ENCODE measurements at places on chromosomes 2 and 18.
A peak's percentile ranks its signal among the peaks of the same experiment; 100 is the strongest.

DNA sequence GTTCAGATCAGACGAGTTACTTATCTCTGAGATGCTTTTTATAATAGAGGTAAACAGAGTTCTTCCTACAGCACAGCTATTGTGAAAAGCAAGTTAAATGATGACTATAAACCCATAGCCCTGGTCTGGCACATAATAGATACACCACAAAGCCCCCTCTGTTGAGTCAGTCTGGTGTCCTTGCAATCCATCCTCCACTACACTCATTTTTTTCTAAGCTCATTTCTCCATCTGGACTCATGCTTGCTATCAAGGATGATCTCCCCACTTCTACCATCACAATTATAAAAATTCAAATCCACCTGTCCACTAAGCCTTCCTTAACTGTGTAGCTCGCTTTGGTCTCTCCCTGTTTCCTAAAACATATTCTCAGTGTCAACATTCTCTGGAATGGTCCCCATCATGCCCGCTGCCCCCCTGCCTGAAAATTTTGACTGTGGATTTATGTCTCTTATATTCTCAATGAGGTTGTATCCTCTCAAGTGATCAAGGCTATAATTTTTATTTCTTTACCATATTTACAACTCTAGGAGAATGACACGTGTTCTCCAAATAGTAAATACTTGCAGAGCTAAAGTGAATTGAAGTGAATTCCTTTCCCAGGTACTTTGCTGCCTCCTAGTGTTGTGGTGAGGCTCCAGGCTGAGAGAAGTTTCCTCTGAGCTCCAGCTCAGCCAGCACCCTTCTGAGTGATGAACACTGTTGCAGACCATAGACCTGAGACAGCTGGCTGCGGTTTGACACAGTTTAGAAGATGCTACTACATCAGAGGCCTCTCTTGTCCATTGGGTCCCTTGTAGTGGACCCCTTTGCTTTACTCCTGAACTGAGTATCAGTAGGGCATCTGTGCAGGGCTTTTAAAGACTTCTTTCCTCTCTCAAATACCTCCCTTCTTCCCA lies 108.7 kb downstream of the DPP10 start:
- DNase-seq, result peak; percentile 87

GRCh38 chr2:142531377-142531776 lies 346.1 kb upstream of the KYNU start:
- no peak for DNase-seq

GRCh38 chr2:7375901-7376300 lies 458.7 kb downstream of the RNF144A start:
- DNase-seq, result no peak

GRCh38 chr2:20115902-20116301 lies 64.5 kb upstream of the LAPTM4A start:
- no peak for DNase-seq

DNA sequence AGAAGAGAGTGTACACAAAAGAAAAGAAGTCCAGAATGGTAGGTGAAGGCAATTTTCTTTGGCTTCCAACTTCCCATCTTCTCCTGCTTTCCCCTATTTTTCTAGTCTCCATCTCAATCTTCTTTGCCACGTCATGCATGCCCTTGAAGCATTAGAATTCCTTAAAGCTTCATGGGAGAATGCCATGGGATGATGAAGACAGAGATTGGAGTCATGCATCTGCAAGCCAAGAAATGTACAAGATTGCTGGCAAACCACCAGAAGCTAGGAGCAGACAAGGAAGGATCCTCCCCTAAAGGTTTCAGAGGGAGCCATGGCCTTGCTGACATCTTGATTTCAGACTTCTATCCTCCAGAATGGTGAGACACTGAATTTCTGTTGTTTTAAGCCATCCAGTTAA lies 305.9 kb downstream of the HRH4 start:
- no peak for DNase-seq

DNA sequence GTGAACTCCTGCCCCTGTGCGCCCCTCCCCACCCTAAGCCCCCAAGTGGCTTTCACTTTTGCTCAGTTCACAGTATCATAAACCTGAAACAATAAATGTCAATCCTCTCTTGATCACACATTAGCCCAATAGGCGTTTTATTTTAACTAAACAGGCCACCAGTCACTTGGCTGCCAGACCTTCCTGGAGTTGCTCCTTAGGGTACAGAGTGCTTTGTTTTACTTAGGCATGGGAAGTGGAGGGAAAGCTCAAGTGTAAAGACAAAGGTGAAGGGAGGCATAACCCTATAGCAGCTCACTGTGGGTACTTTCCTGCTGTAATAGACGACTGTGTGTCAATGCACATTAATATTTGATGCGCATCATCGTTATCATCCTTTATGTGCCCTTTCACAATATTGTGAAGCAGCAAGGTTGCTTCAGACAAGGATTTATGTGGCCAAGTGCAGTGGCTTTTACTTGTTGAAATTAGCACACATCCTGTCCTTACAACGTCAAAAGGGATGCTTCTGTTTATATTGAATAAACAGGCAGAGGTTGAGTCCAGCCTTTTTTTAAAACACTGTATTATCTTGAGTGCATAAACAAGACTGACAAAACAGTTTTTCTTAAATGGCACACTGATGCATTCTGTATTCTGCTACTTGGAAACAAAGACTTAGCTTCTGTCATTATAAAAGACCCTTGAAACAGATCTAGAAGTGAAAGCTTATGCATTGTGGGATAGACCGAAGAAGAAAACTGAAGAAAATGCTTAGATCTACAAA lies 168.5 kb downstream of the TMEFF2 start:
- peak; percentile 55 for DNase-seq

GRCh38 chr2:45963816-45964215 lies 312.3 kb downstream of the PRKCE start:
- DNase-seq, result no peak

DNA sequence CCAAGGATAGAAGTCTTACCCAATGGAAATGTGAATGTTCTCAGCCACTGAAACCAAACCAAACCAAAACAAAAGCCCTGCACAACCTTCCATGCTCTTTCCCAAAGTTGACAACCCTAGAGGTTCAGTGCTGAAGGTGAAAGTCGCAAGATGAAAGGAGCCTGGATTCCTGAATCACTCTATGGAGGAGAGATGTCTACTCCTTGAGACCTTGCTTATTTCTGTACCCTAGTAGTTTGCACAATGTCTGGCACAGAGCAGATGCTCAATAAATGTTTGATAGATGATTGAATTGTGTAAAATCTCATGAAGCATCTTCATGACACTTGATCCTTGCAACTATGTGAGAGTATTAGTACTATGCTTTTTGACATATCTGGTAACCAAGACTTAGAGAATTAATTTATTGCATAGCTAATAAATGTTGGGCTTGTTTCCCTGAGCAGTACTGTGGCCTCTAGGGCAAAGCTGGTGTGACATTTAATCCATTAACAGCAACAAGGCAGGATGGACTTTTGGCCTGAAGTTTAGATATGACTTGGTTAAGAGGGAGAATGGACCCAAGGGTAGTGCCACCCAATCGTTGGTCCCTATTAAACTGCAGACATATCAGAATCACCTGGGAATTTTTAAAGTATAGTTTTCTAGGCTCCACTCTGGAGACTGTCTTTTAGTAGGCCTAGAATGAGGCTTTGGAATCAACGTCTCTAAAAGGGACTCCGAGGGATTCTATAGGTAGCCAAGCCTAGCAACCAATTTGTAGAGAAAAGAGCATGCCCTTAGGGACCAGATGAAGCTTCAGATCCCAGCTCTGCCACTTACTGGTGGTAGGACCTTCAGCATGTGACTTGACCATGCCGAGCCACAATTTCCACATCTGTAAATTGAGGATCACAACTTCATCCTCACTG lies 145.9 kb downstream of the DDX1 start:
- DNase-seq, result no peak

DNA sequence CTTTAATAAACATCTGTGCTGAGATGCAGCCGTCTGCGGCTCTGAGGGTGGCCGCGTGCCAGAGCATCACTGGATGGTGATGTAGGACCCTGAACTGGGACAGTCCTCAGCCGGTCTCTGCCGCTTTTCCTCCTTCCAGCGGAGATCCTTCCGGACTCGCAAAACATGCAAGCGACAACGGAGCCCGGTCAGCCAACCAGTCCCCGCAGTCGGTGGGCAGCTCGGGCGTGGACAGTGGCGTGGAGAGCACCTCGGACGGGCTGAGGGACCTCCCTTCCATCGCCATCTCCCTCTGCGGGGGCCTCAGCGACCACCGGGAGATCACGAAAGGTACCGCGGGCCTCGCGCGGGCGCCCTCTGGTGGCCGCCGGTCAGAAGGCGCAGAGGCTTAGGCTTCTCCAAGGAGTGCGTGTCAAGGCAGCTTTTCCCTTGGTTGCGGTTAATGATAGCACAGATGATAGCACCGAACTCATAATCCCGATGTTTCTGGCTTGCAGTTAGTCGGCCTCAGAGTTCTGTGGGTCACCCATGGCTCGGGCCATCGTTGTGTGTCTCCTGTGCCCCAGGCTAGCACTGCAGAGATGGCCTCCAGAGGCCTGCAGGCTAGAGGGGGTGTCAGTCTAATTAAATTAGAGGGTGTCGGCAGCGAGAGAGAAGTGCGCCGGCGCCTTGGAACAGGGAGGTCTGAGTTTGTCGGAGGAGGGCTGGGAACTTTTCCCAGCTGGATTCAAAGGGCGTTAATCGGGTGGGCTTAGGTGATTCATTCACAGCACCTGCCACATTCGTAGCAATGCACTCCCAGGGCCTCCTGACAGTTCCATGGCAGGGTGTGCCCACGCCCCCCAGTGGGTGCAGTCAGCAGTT lies 38.5 kb downstream of the LPIN1 start:
- peak; percentile 84 for DNase-seq

DNA sequence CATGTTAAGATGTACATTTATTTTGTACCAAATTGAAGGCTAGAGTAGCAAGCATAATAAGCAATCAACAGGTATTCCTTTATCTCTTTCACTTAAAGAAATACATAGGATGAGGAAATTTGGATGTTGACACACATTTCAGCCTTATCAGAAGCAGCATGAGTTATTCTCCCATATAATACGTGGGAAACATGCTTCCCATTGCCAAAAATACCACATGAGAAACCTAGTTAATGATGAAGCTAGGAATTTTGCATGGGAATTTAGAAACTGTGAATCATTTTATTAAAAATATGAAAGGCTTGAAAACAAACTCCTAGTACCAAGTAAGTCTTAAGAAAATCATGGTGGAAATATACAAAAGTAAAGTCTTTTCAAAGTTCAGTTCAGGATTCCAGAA lies 751.8 kb downstream of the TSN start:
- DNase-seq, result no peak

- no peak for DNase-seq
Observed at GRCh38 chr2:156333274-156333950, 891 bp upstream of the NR4A2 start.

- no peak for DNase-seq
Observed at GRCh38 chr2:31579996-31580320, 780 bp downstream of the SRD5A2 start.

GRCh38 chr18:78433562-78433961 lies 546.1 kb upstream of the SALL3 start:
- no peak for DNase-seq

DNA sequence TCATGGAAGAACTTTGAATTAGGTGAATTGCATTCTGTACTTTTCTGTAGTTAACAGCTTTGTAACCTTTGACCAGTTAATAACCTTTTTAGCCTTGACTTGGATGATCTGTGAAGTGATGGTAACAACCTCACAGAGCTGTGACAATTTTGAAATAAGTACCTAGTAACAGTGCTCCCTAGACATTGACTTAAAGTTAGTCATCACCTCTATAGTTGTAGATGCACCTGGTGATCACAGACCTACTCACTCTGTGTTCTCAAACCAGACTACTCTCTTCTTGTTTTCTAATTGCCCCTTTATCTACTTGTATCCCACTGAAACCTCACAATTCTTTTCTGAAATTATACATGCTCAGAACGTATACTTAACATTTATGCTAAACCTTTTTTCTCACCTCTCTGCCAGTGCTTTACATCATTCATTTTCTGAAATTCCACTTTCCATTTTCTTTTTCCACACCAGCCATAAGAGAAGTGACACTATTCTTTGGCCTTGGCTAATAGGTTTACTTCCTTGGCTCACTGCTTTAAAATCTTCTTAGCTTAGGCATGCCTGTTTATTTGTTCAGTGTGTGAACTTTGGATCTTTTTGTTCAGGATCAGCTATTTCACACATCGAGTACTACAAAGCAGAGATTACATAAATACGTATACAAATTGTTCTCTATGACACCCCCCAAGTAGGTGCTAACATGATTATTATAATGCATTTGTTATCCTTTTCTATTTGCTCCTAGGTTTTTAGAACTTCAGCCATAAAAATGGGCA lies 9.3 kb downstream of the YPEL5 start:
- no peak for DNase-seq

DNA sequence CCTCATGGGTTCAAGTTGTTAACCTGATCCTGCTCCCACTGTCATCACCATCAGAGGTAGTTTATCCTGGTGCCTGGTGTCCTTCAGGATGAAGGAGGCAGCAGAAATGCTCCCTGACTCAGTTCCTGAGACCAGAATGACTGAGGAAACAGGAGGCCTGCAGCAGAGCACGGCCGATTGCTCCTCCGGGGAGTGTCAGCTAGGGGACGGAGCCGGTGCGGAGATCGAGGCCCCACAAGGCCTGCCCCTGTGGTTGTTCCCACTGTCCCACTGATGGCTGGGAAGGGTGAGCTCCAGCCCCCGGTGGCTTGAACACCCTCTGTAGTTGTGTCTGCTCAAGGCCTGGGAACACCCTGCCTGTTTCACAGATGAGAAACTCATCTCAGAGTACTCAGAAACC lies 45.6 kb downstream of the SH3BP4 start:
- no peak for DNase-seq

GRCh38 chr2:197992482-197993133 lies 188.2 kb downstream of the PLCL1 start:
- no peak for DNase-seq

DNA sequence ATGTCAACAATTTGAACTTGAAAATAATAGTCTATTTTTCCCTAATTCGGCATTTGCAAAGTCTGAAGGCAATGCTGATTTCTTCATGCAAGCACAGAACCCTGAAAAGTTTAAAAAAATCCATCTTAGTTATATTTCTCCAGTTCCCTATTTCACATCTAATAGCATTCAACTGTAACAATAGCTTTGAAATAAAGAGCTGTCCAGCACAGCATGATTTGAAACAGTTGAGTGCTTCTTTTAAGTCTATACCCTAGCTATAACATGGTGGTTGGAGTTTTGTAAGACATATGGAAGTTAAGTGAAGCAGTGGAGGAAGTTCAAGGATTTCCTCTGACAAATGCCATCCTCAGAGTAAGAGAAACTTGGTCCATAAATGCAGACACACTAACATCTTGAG lies 691.9 kb downstream of the ERBB4 start:
- no peak for DNase-seq

DNA sequence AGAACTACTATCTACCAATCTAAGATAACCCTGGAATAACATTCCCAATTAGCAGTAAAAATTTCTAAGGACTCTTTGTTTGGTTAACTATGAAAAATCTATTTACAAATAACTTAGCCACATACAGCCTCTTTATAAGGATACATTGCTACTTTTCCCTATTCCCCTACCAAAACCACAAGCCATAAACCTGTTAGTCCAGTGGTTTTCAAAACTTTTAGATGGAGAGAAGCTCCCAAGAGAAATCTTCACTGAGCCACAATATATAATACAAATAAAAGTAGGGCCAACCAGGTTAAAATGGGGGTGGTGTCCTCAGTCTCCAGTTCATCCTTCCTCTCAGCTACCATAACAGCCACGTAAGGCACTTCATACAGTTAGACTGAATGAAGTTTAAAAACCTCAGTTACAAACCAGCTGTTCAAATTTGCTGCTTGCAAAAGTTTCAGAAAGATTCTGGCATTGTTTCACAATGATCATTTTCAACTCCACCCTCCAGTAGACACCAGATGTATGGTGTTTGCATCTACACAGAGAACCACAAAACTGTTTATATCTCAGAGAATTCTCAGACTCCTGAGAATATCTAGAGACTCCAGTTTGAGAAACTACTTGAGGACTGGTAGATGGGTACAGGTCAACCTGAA lies 26.0 kb downstream of the SOS1 start:
- no peak for DNase-seq
